Calu3 (cell line): ENCODE measurements at places on chromosomes 3 and 15. TPM values are rescaled to one million over a fixed set of nuclear protein-coding genes. Genes with fewer than 3 reads are reported as not detected.

Gene TMEM212
- not detected in 2 replicates for total RNA-seq

DNA sequence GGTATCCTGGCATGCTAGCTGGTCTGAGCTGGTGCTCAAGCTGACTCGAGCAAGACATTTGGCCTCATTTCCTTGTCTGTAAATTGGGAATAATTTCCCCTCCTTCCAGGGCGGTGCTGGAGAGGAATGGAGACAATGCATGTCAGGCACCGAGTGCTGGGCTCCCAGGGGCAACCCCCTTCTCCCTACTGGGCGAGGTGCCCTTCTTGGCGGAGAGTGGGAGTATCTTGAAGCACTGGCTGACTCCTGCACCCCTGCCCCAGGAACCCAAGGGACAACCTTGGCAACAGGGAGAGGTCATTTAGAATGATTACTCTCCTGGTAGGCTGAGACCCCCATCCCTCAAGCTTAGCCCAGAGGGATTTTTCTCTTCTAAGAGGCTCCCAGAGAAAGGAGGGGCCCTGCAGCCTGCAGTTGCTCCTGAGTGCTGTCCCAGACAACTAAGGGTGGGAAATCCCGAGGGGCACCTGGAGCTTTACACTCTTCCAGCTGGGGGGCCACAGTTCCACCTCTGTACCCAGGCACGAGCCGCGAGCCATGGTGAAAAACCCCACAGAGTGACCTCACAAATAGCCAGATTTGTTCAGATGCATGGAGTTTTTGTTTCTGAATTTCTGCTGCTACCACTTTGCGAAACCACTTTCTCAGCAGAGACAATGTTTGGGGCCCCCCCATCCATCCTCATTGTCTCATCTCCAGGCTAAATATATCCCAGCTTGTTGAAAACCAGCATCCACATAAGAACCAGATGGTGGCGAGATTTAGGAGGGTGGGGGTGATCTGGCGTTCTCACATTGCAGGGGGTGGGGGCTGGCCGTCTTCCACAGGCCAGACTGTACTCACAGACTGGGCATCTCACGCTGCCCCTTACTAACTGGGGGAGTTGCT is 44.8 kb downstream of the ABTB1 start:
- H3K27ac ChIP-seq = no peak overlapping the region
- no peak overlapping the region for H3K4me3 ChIP-seq
- DNase-seq = no peak

DNA sequence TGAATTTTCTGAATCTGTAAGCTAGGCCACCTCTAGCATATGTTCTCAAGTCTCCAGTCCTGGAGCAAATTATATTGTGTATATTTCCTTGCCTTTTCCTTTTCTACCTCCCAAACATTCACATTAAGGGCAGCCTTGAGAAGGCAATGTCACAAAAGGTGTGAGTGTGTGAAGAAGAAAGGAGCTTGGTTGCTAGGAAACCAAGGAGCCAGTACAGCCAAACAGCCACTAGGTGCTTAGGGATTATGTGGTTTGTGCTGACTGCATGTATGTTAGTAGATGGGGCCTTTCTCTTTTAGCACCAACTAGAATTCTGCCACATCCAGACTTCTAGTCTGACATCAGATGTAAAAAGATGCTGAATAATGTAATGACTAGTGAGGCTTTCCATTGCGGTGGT is 118.8 kb upstream of the DAZL start:
- no peaks in the 10 kb centered on the region for H3K27me3 ChIP-seq
- DNase-seq = no peak
- H3K4me3 ChIP-seq = no peak overlapping the region

Gene C3orf85
- not detected in 2 replicates for total RNA-seq

DNA sequence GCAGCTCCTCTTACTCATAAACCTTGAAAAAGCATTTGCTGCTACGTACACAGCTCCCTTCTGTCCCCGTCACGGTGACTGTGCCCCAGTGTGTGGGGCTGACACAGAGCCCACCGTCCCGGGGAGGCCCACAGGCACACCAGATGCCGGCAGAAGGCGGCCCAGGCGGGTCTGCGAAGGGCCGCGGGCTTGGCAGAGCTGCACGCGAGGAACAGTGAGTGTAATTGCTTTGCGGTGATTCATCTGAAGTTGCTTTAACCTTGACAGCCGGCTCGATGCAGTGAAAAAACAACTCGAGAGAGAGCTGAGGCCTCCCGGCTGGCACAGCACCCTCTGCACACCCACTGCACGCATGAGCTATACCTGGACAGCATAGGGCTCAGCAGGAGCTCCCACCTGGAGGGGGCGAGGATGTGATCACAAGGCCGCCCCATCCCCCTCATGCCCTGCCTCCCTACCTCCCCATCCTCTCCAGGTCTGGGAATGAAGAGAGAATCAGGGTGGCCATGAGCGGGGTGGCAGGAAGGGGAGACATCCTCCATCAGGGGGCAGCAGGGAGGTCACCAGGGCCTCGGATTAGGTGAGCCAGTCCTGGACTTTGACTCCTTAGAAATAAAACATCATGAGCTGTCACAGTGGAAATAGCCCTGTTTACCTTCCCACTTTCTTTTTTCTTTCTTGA is 172.7 kb downstream of the MEGF11 start:
- H3K27me3 ChIP-seq = peaks cover 70% of the 10 kb centered on the region
- peak; percentile 60 for DNase-seq
- H3K27ac ChIP-seq = no peak overlapping the region
- no peaks in the 10 kb centered on the region for H3K36me3 ChIP-seq
- H3K4me1 ChIP-seq = peaks cover 9% of the 10 kb centered on the region

DNA sequence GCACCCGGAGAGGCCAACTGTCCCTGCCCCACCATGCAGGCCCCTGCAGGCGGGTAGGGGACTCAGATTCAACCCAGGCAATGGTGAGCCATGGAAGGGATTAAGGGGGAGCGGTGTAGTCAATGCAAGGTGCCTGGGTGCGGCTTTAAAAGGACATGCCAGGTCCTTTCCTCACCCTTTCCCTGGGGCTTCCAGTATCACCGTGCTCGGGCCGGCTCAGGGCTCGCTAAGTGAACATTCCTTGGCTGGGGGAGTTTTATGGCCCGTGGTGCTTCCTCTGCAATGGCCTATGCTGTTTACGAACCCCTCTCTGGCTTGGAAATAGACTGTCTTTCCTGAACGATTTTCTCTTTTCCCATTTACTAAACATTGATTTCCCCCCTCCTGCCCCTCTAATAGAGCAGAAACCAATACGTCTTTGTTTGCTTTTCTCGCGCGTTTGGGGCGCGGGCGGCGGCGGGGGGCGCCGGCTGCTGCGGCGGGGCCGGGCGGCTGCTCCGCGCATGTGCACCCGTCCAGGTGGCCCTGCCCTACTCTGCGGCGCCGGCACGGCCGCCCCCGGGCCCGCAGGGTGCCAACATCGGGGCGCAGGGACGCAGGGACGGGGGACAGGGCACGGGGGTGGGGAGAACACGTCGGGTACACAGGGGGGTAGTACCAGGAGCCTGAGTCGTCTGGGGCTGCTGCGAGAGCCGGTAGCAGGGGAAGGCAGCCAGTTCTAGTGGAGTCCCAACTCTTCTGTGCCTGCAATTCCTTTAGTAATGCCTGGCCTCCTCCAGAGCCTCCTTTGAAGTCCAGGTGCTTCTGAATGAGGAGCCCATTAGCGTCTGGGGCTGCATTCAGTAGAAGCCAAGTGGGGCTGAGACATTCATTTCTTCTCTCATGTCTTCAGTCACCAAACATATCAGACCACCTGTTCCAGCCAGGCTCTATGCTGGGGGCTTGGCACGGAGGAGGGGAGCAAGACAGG is 26.9 kb upstream of the CACNA2D2 start:
- no peak for DNase-seq
- H3K27me3 ChIP-seq = peaks cover 89% of the 10 kb centered on the region
- H3K27ac ChIP-seq = no peak overlapping the region
- no peaks in the 10 kb centered on the region for H3K36me3 ChIP-seq
- H3K4me1 ChIP-seq = no peaks in the 10 kb centered on the region

DNA sequence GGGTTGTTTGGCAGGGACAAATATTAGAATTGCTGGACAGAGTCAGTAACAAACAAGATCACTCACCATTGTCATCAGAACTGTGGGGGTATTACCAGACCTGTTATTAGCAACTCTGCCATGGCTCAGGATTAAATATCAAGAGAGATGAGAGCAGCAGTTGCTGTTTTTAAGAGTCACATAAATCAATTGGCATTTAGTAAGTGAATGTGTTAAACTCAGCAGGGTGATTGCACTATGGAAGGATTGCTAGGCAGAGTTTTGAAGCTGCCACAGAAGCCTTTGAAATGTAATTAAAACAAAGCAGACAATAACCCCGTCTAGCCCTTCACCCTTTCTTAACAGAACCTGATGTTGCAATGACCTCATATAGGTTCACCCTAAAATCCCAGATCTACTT is 238.8 kb downstream of the GAP43 start:
- DNase-seq = no peak
- no peak overlapping the region for H3K27ac ChIP-seq
- H3K4me3 ChIP-seq = no peak overlapping the region
- no peaks in the 10 kb centered on the region for H3K4me1 ChIP-seq
- H3K27me3 ChIP-seq = no peaks in the 10 kb centered on the region
